ENCODE measurements at places on chromosomes 1 and 21. TPM values are rescaled to one million over a fixed set of nuclear protein-coding genes. Genes with fewer than 3 reads are reported as not detected.

Gene LHX4
- total RNA-seq = not detected

Gene S1PR1
- total RNA-seq = 72.8 TPM

GRCh38 chr1:20411196-20411980 lies 74.6 kb downstream of the CAMK2N1 start:
- DNase-seq = no peak

- DNase-seq = no peak
Observed at GRCh38 chr21:36803816-36804439, 105.0 kb downstream of the SIM2 start.

DNA sequence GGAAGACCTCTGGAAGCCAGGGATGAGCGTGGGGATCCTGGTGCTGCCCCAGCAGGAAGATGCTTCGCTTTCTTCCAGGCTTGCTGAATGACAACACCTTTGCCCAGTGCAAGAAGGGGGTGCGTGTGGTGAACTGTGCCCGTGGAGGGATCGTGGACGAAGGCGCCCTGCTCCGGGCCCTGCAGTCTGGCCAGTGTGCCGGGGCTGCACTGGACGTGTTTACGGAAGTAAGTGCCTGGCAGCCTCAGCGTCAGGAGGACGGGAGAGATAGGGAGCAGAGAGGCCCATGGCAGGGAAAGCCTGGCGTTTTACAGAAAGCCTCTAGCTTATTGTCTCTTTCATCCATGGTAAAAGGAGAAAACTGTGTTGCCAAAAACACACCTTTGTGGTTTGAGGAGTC lies 23.5 kb downstream of the PHGDH start:
- DNase-seq = no peak

DNA sequence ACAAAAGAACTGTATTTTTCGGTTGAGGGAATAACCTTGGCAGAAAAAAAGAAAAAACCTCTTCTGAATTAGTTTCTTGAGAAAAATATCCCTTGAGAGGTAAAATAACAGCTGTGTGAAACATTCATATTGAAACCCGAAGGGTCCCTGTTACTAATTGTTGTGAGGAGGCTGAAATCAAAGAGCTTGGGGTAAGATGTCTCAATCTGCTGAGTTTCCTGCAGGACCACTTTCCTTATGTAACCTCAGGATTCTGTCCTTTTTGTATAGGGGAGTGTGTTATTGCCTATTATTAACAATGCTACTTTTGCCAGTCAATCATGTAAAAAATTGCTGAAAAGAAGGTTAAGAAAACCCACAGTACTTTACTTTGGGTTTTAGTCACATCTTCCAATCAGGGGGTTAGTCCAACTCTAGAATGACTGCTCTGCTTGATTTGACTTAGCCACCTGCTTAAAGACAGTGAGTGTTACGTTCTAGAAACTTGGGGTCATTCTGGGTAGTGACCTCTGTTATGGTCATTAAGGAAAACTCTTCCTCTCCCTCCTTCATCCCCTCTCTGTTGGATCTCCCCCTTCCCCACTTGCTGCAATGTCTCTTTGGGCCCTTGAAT lies 138.8 kb downstream of the GIPC2 start:
- no peak for DNase-seq

GRCh38 chr1:223156343-223156742 lies 13.3 kb upstream of the TLR5 start:
- DNase-seq = no peak

- no peak for DNase-seq
Observed at GRCh38 chr1:40840526-40841323, 21.4 kb downstream of the CITED4 start.

- peak; percentile 57 for DNase-seq
Observed at GRCh38 chr1:6601923-6602668, 573 bp downstream of the KLHL21 start.

DNA sequence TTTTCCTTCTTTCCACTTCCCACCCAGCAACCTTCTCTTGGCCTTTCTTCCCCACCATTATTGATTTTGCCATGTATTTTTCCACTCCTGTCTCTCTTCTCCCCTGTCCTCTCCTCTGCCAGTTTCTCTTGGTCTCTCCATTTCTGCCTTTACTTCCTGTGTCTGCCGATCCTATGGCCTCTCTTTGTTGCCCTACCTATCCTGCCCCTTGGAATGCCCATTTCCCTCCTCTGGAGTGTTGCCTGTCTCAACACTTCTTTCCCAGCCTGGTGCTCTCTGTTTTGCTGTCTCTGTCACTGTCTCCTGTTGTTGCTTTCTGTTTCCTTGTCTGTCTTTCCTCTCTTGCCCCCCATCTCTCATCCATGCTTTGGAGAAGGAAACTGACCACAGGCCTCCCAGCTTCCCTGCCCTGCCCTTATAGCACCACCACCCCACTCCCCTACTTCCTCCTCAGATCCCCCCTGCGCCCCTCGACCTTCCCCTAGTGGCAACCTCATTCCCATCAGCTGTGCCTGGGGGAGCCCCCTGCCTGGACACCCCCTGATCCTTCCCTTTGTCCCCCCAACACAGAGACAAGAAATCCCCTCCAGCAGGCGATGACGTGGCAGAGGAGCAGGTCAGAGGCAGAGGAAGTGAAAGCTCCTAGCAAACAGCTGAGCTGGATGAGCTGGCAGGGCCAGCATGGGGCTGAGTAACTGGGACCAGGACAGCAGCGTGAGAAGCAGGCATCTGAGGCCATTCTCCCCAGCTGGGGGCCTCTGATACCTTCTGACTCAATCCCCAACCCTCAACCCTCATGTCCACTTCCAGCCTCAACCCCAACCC lies 6.6 kb upstream of the ETV3L start:
- DNase-seq = no peak

- no peak for DNase-seq
Observed at GRCh38 chr1:165560883-165561656, 17.3 kb downstream of the LRRC52 start.

- DNase-seq = no peak
Observed at GRCh38 chr21:46320331-46320801, 3.3 kb downstream of the C21orf58 start.

Measured in uterus (tissue), 4 donors.